Esophagus mucosa (tissue), 1 donor: ENCODE measurements at places on chromosomes 13 and 19. TPM values are rescaled to one million over a fixed set of nuclear protein-coding genes. Genes with fewer than 3 reads are reported as not detected.

Gene CA11
- total RNA-seq, result 3.1 TPM

Gene KLK2
- not detected for total RNA-seq

Gene FCER2
- 0.20 TPM for total RNA-seq

GRCh38 chr19:58572818-58573657 is at the start of gene MZF1:
TSS of gene MZF1 (minus strand) at chr19:58573335. CDS start at chr19:58571389, 1,946 bp downstream.
- peak; percentile 83 for ATAC-seq
